Activated naive CD4-positive, alpha-beta T cell treated with anti-CD3 and anti-CD28 coated beads for 36 hours (primary cell): ENCODE measurements at places on chromosomes 11 and 22.

GRCh38 chr11:26229981-26230380 lies 101.9 kb upstream of the ANO3 start:
- no peak for DNase-seq

DNA sequence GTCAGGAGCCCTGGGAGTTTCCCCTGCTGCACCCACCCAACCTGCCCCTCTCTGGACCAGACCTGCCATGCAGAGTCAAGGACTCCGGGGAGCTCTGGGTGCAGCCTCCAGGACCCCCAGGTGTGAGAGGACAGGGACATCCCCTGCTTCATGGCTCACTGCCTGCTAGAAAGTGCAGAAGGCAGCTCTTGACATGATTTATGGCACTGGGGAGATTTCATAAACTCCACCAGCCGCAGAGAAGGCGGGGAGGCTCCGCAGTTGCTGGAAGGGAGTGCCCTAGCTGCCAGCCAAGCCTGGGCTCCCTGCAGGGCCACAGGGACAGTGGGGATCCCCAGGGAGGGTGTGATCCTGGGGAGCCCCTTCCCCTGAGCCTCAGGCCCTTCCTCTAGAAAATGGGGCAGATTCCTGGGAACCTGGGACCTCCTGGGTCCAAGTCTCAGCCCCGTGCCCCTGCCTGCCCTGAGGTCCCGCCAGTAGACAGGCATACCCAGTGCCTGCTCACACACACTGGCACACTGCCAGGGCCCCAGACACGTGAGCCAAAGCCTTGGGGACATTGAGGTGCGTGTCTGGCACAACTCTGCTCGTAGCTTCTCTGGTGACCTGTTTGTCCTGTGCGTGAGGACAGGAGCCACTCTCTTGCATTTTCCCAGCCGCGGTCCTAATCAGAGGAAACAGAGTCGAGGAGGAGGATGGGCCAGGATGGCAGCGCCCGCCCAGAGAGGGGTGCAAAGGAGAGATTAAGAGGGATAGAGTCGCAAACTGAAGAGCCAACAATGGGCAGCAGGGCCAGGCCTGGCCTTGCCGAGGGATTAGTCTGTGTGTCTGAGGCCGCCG lies 13.8 kb downstream of the CABP7 start:
- DNase-seq: no peak

GRCh38 chr11:17702876-17703275 lies 16.5 kb upstream of the MYOD1 start:
- no peak for DNase-seq

DNA sequence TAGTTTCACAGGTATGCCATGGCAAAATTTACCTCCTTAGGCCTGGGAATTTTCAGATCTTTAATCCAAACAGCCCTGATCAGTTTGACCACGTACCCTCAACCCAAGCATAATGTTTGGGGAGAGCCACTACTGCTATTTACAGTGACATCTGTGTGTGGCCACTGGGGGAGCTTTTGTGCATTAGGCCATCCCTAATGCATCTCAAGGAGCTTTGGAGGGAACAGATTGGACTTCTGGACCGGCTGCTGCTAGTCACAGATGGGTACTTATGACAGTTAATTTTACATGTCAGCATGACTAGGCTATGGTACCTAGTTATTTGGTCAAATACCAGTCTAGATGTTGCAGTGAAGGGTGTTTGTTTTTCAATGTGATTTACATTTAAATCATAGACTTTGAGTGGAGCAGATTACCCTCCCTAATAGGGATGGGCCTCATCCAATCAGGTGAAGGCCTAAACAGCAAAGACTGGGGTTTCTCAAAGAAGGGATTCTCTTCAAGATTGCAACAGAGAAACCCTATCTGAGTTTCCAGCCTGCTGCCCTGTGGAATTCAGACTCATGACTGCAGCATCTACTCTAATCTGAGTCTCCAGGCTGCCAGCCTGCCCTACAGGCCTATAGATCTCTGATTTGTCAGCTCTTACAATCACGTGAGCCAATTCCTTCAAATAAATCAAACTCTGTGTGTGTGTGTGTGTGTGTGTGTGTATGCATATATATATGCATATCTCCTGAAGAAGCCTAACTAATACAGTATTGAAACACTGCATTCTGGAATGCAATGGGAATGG lies 38.0 kb upstream of the GALNT18 start:
- no peak for DNase-seq

DNA sequence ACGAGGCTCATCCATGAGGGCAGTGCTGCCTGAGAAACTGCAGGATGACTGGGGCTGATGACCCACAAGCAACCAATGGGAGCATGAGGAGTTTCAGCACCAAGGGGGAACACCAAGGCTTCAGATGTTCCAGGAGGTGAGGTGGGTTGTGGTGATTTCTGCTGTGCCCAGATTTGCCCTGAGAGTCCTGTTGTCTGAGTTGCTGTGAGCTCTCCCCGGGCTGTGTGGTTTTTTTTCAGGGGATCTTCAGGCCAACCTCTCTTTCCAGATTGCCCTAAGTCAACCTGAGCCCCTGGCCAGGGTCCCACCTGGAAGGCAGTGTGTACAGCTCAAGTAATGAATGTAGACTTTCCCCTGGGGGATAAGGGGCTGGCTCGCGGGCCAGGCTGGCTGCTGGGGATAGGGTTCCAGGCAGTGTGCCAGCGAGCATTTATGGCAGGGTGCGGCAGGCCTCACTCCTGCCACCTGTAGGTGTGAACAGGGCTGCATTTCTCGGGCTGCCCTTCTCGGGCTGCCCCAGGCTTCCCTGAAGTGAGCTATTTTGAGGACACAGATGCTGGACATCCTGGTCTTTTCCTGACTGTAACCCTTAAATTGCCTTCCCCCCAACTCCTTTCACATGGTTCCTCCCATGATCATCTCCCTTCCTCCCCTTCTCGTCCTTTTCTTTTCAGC lies 9.8 kb downstream of the SLC22A6 start:
- DNase-seq: peak; percentile 24
